ENCODE measurements at places on chromosomes 12 and 14. TPM values are rescaled to one million over a fixed set of nuclear protein-coding genes. Genes with fewer than 3 reads are reported as not detected.

DNA sequence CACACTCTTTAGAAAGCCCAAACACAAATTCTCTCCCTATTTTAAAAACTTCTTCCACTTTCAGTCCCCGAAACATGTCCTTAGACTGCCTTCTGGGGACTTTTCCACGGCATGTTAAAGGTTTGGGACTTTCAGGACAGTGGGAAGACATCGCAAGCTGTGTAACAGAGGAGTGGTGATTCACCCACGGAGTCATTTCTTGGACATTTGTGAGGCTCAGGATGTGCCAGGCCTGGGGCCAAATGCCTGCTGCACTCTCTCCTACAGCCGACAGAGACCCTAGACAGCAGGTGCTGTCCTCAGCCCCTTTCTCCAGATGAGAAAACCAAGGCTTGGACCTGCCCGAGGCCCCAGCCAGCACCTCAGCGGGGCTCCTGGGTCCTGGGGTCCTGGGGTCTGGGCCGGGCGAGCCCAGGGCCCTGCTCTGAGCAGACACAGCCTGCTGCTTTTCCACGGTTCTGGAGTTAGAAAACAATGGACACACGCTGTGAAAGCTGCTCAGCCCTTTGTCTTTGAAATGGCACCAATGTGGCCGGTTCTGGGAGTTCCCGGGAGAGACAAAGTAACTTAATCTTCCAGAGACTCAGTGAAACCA, 370.2 kb upstream of the SFSWAP start:
- no peak for DNase-seq

- no peak for DNase-seq
These were observed 91.7 kb downstream of the ZFP36L1 start for GRCh38 chr14:68701001-68701741.

DNA sequence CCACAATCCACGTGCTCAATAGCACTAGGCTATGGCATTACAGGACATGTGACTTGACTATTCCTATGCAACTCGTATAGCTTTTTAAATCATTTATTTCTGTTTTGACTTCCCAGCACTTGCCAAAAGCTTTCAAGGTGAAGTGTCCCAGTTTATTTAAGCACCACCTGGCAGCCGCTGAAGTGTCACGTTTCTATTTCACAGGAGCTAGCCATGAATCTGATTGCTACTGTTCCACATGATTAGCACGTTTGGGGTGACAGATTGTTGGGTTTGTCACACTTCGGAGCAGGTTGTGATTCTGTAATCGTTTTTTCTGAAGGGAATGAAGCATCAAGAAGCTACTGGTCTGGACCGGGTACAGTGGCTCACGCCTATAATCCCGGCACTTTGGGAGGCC, 39.9 kb upstream of the BICDL1 start:
- DNase-seq, result no peak

The IKBIP gene
- total RNA-seq, result 67.1 TPM

The LYZ gene
- total RNA-seq, result not detected

All from HT1080 (cell line).